ENCODE measurements at places on chromosomes 7 and 10.

- DNase-seq: no peak
These were observed 41.4 kb downstream of the HTR7 start for GRCh38 chr10:90816466-90816865.

DNA sequence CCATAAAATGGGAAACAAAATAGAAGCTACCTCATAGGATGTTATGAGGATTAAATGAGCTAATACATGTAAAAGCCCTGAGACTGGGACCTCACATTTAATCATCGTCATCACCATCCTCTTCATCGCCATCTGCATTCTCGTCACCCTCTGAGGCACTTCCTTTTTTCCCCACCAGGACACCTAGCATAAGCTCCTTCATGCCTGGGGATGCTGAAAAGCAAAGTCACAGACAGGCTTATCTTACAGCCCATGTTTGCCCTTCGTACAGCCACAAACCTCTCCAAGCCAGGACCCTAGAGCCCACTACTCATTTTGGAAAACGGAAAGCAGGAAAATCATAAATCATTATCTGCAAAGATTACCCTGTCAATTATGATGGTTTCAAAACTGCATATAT is 249.6 kb downstream of the GPAM start:
- no peak for DNase-seq

DNA sequence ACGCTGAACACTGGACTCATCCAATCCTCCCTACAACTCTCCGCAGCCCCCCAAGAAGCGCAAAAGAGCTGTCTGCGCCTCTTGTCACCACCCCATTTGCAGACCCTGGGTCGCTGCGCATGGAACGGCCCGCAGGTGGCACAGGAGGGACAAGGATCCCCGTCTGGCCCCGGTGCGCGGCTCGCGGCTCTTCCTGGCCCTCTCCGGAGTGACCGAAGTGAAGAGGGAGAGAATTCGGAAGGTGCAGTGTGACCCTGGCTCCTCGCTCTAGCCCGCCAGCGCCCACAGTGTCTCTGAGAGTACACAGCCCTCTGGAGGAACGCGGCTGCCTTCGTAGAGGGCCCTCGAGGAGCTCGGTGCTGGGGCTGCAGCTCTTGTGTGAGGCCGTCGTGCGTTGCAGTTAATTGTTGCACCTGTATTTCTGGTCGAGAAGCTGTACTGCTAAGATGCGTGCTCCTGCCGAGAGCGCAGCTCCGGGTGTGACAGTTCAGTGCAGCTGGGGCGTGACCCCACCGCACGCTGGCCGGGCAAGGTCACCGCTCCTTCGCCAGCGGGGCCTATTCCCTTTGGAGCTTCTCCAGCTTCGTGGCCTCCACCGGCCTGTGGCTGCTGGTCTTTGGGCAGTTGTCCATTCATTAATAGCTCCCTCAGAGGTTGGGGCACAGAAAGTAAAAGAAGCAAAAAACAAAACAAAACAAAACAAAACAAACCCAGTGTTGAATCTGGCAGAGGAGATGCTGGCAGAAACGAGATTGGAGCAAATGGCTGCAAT is 119.0 kb downstream of the SEC23IP start:
- DNase-seq: no peak

DNA sequence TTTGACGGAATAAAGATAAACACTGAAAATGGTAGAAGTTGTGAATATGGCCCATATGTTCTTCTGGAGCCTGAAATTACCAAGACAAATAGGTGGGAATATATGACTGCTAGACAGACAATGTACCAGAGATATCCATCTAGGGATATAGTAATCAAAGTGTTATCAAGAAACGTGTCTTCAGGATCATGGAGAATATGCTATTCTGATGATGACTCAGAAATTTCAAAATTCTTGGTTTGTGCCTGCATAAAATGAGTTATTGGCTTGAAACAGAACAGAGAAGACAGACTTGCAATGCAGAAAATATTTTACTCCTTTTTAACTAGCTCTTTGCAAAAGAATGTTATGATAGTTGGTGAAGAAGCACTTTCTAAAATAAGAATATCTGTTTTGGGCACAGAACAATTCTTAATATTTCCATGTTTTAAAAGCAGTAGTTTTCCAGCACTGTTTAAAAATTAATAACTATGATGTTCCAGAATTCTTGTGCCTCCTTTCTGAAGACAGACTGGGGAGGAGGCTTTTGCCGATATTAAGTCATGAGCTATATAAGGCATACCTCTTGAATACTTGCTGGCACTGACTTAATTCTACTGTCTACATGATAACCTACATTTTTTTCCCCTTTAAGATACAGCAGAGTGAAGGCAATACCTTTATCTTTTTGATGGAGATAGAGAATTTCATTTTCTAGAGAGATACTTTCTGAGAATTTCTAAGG is 34.4 kb upstream of the CABCOCO1 start:
- DNase-seq: no peak

- no peak for DNase-seq
These were observed 329.4 kb downstream of the NXPH1 start for GRCh38 chr7:8762803-8763202.

DNA sequence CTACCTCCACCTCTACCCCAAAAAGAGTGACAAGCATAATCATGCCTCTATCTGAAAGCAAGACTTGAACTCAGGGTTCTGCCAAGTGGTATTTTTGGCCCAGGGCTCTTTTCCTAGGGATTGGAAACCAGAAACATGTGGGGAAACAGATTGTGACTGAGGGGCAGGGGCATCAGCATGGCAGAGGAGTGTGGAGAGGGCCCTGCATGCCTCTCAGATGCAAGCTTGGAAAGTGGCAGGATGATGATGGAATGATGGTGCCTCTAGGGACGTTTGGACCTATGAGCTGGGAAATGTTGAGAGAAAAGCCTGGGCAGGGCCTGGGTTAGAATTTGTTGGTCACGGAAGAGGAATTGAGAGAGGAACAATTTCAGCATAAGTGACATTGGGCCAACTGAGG is 78.4 kb upstream of the LEP start:
- no peak for DNase-seq

GRCh38 chr7:112124061-112124766 is 82.0 kb downstream of the DOCK4 start:
- no peak for DNase-seq

- no peak for DNase-seq
These were observed 329.6 kb upstream of the SEMA3C start for GRCh38 chr7:81248420-81248819.

- DNase-seq: no peak
These were observed 199.2 kb downstream of the AHR start for GRCh38 chr7:17497549-17498167.

- DNase-seq: no peak
These were observed 39.9 kb upstream of the CC2D2B start for GRCh38 chr10:95867866-95868265.

GRCh38 chr7:28378574-28379149 is 33.7 kb upstream of the CREB5 start:
- DNase-seq: no peak

DNA sequence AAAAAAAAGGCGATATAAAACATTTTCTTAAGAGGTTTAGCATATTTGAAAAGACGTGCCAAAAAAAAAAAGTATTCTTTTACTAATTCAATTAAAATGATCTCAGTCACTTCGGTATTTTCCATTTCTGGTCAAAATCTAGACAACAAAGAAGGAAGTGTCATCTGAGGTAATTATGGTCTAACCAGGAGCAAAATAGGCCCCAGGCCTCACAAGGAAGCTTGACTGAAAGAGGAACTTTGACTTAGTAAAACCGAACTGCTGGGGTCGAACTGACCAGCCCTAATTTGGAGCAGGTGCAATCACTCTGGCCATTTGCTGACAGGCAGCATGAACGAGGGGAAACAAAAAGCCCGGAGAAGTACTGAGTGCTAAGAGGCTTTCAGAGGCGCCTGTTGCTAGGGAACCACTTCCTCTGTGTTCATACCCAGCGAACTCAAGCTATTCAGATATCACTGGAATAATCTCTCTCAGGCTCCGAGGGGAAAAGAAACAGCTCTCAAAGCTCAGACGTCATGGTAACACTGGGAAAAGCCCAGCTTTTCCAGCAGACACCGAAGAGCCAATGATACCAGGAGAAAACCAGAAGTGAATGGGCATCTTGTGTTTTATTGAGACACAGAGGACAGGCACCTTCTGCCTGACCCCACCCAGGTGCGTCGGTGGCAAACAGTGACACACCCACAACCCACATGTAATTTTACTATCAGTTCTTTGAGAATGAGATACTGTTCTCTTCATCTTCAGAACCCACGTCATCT is 126.5 kb downstream of the FAM107B start:
- DNase-seq: no peak

DNA sequence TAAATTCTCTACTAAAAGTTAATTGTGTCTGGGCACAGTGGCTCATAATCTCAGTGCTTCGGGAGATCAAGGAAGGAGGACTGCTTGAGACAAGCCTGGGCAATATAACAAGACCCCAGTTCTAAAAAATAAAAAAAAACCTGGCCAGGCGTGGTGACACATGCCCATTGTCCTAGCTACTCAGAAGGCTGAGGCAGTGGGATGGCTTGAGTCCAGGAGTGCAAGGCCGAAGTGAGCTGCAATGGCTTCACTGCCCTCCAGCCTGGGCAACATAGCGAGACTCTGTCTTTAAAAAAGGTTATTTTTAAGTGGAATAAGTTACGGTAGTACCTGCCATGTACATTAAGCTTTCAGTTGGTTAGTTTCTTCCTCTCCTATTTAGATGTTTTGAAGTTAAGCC is 28.9 kb downstream of the CDK14 start:
- no peak for DNase-seq

DNA sequence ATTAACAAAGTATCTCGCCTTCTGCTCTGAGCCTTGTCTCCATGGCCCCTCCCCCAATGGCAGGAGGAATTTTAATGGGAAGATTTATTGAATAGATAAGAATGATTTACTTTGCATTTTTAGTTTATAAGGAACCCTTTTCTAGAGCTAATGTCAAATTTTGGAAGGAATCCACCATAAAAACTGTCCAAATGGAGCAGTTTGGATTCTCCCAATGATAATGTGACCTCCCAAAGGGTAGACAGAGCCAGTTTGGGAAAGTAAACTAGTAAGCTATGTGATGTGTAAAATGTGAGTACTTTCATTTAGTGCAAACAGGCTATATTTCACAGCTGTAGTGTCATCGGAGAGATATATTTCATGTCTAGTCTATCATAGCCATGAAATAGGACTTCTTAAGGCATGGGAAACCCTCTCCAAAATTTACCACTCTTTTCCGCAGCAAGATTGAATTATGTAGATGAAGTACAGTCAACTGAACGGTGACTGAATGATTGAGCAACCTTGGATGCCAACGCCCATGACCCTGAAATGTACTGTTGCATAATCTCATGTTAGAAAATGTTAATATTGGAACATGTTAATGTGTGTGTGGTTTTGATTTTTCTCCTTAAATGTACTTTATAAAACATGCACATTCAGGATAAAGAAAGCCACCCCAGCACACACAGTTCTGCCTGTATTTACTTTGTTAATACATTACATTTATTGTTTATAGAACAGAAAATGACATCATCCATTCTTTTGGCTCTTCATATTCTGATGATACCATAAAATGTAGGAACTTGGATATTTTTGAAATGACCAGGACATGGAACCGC is 140.6 kb downstream of the NRP1 start:
- DNase-seq: no peak

DNA sequence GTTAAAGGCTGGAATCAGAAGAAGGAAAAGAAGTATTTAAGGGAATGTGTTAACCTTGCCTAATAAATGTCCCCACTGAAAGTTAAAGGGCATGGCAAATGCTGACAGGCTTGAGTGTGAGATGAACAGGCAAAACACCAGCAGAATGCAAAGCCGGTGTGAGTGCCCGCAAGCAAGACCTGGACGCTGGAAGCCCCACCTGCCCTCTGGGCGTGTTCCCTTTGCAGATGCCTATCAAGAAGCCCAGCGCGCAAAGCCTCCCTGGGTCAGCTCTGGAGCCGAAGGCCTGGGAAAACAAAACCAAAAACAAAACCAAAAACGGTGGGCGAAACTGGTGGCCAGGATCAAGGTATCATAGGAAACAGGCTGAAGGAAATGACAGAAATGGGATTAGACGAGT is 200.3 kb downstream of the SFMBT2 start:
- DNase-seq: no peak

- no peak for DNase-seq
These were observed 39.6 kb downstream of the BZW2 start for GRCh38 chr7:16685535-16685934.

DNA sequence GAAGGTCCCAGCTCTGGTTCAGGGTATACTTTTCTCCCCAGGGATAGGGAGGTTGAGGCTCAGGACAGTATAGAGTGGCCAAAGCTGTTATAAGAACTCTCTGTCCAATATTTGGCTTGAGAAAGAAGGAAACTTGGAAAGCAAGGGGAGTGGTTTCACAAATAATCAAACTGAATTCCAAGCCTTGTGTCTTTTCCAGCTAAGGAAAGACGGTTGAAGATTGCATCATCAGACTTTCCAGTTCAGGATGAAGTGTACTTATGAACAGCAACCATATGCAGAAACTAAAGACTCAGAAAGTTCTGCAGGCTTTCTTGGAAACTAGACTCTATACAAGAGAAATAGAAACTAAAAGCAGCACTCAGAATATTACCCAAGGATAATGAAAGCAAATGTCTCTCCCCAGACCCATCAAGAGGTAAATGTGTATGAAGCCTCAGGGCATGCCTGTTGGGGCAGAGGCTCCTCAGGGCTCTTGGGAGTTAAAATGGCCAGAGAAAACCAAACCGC is 46.4 kb downstream of the RAMP3 start:
- DNase-seq: no peak

DNA sequence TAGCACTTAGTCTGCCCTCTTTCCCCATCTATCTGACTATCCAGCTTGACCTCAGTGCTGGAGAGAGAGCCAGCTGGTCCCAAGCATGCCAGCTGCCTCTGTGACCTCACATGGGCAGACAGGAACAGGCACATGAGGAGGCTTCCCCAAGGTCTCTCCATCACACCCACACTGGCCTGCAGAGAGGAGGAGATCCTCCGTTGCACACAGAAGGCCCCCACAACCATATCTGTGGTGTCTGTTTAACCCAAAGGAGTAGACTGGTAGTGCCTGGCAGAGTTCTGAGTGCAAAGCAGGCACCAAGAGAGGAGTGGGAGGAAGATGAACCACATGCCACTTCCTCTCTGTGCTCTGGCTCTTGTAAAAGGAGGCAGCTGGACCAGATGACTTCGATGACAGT is 4.8 kb upstream of the ANK3 start:
- DNase-seq: no peak

GRCh38 chr10:75272896-75273295 is 37.1 kb upstream of the COMTD1 start:
- no peak for DNase-seq

DNA sequence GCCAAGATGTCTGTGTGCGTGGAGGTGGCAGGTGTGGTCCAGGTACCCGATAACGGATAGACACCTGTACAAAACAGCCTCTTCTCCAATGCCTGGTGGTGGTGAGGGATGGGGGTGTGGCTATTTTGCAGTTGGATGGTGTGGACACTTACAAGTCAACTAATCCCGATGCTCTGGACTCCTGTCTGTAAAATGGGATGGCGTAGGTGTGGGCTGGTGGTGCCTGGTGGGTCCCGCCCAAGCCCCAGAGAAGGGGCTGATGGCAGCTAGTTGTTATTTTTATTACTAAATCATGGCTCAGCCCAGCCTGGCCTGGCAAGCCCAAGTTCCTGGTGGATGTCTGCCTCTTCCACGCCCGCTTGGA is 22.3 kb downstream of the GTF2IRD1 start:
- no peak for DNase-seq
